ENCODE measurements at places on chromosomes 13 and 19.

DNA sequence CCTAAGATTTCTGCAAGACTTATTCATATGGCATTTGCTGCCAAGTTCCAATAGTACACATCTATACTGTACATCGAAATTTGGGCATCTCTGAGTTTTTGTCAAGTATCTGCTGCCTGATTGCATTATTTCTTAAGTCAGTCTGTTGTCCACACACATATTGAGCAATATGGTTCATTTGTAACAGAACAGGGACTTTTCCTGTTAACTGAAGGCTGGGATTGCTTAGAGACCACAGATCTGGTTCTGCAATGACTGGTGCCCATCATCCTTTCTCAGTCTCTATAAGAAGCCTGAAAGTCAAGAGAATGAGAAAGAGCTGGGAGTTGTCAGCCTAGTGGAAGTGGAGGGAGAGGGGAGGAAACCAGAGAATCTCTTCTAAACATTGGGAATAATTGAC, 22.5 kb upstream of the MYCBP2 start:
- DNase-seq = no peak

DNA sequence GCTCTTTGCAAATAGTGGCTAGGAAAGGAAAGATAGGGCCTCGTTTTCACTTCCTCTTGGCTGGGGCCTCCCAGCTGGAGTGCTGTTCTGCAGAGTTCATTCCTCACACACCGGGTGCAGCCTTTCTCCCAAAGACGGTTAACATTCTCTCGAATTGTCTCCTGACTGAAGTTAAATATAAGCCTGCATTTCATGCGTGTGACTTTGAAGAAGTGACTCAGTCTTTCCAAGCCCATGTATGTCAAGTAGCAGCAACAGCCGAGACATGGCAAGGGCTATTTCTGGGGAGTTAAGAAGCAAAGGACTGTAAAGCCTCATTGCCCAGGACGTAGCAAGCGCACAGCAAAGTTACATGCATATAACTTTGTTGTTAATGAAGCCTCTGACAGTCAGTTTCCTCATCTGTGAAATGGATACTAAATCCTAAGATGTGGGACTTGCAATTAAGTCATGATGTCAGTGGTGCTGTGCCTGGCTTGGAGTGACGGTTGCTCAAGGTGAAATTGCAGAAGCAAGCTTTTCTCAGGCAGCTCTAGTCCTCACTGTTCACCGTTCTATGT, 502.4 kb downstream of the MYO16 start:
- no peak for DNase-seq

GRCh38 chr19:6095760-6096159, 14.5 kb downstream of the RFX2 start:
- DNase-seq = no peak

GRCh38 chr13:112725346-112726015, 35.6 kb downstream of the ATP11A start:
- DNase-seq = no peak

GRCh38 chr19:29375429-29376119, 150.2 kb upstream of the VSTM2B start:
- no peak for DNase-seq

DNA sequence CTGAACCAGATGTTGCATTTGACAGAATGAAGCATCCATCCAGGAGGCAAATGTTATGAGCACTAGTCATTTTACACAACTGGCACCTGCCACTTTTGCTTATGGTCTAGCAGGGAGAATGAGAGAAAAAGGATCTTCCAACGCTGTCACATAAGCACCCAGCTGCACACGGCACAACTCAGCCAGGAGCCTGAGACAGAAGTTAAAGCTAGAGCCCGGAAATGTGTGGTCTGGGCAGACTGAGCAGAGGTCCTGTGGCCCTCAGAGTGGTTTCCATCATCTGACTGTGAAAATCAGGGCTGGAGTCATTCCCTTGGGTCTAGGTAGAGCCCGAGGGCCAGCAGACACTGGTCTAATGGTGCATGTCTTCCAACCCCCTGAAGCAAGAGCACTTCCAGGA, 78.4 kb upstream of the XPO4 start:
- no peak for DNase-seq

- DNase-seq = no peak
Observed at GRCh38 chr13:113861433-113862030, 2.3 kb downstream of the GAS6 start.

DNA sequence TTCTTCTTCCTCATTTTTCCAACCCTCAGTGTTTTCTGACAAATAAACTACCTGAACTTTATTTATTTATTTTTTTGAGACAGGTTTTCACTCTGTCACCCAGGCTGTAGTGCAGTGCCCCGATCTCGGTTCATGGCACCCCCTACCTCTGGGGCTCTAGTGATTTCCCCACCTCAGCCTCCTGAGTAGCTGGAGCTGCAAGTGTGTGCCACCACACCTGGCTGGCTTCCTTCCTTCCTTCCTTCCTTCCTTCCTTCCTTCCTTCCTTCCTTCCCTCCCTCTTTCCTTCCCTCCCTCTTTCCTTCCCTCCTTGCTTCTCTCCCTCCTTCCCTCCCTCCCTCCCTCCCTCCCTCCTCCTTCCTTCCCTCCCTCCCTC, 32.3 kb downstream of the KCTD4 start:
- DNase-seq = no peak

- no peak for DNase-seq
Observed at GRCh38 chr13:40031031-40031430, 375.6 kb downstream of the COG6 start.

DNA sequence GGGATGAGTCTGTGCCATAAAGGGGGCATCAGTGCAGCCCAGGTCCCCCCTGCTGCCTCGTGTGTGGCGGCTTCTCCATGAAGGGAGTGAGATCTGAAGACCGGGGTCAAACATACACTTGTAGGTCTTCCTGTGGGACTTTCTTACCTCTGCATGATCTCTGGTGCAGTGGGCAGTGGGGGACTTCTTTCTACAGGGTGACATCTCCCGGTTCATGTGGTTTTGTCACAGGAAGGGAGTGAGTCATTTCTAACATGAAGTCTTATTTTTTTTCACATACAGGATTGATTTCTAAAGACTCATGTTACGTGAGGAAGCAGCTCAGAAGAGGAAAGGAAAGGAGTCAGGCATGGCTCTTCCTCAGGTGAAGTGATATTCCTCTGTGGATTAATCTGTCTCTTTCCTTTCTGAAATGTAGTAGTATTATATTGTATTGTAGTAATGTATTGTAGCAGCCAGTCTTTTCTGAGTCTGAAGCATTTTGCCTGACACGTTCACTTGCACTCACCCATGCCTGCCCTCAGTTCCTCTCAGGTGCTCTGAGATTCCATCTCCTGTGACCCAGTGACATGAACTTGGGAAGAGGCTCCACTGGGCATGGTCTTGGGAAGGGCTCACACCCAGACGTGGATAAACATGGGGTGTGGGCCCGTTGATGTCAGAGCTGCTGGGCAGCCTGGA, 15.7 kb downstream of the ZNF808 start:
- DNase-seq = peak; percentile 35

DNA sequence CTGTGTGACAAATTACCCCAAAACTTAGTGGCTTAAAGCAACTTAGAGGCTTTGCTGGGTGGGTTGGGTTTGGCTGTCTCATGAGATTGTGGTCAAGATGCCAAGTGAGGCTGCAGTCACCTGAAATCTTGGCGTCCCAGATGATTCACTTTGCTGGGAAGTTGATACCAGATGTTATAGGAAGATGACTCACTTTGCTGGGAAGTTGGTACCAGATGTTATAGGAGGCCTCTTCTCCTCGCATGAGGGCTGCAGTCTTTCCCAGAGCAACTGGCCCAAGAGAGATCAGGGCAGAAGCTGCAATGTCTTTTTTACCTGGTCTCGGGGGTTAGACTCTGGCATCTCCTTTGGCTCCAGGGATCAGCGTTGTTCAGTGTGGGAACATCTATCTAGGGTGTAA, 16.8 kb downstream of the TEX29 start:
- DNase-seq = peak; percentile 60

GRCh38 chr13:26872525-26873385, 112.2 kb upstream of the GPR12 start:
- peak; percentile 30 for DNase-seq

- no peak for DNase-seq
Observed at GRCh38 chr13:49220856-49221589, 885 bp downstream of the MLNR start.

DNA sequence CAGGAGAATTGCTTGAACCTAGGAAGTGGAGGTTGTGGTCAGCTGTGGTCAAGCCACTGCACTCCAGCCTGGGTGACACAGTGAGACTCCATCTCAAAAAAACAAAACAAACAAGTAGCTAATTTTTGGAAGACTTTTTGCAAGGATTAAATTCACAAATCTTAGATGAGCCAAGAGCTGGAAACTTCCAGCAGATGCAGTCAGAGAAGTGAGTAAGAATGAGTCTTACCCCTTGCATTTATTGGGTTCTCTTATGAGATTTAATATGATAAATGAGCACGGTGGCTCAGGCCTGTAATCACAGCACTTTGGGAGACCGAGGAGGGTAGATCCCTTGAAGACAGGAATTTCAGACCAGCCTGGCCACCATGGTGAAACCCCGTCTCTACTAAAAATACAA, 44.9 kb upstream of the NBEA start:
- peak; percentile 0 for DNase-seq

GRCh38 chr13:100633461-100633860, 41.1 kb downstream of the TMTC4 start:
- DNase-seq = peak; percentile 53

DNA sequence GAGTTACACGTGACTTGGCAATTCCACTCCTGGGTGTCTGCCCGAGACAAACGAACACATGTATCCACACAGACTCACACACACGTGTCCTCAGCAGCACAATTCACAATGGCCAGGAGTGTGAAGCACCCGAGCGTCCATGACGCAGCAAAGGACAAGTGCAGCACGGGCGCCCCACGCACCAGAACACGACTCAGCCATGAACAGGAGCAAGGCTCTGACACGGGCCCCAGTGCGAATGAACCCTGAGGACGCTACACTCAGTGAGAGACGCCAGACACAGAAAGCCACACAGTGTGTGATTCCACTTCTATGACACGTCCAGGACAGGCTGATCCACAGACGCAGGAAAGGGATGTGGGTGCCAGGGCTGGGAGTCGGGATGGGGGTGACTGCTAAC, 36.4 kb downstream of the PIP5K1C start:
- DNase-seq = no peak

DNA sequence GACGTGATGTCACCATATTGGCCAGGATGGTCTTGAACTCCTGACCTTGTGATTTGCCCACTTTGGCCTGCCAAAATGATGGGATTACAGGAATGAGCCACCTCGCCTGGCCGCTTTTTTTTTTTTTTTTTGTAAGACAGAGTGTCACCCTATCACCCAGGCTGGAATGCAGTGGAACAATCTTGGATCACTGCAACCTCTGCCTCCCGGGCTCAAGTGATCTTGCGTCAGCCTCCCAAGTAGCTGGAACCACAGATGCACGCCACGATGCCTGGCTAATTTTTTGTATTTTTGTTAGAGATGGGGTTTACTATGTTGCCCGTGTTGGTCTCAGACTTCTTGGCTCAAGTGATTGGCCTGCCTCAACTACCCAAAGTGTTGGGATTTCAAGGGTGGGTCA, 28.9 kb upstream of the ZNF808 start:
- DNase-seq = no peak

DNA sequence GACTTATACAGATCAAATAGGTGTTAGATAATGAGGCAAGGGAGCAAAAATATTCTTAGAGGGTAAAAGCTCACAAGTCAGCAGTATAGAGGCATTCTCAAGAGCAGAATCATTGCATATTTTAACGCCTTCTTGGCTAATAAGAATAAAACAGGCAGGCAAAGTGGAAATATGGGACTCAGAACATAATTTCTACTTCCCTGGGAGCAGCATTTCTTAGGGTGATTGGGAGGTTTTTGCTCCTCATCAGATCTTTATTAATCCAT, 39.6 kb downstream of the LHFPL6 start:
- no peak for DNase-seq

- DNase-seq = no peak
Observed at GRCh38 chr13:20411638-20412342, 113.9 kb downstream of the CRYL1 start.

- DNase-seq = no peak
Observed at GRCh38 chr19:1097810-1098176, 2.6 kb upstream of the POLR2E start.

DNA sequence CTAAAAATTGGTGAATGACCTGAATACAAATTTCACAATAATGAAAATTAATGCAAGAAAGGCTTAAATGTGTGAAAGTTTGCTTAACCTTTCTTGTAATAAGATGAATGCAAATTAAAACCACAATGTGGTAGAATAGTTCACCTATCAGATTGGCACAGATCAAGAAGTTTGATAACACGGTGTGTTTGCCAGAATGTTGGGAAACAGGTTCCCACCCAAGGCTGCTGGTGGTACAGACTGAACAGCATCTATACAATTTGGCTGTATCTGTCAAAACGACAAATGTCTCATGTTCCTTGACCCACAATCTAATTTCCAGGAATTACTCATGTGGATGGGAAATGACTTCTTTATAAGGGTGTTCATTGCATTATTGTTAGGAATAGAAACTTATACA, 8.6 kb upstream of the IRS2 start:
- no peak for DNase-seq

GRCh38 chr19:33464733-33465115, 56.9 kb downstream of the PEPD start:
- DNase-seq = no peak

GRCh38 chr13:75347925-75348324, 134.0 kb downstream of the TBC1D4 start:
- no peak for DNase-seq

GRCh38 chr19:55472463-55472862, 4.0 kb upstream of the ZNF628 start:
- peak; percentile 76 for DNase-seq

DNA sequence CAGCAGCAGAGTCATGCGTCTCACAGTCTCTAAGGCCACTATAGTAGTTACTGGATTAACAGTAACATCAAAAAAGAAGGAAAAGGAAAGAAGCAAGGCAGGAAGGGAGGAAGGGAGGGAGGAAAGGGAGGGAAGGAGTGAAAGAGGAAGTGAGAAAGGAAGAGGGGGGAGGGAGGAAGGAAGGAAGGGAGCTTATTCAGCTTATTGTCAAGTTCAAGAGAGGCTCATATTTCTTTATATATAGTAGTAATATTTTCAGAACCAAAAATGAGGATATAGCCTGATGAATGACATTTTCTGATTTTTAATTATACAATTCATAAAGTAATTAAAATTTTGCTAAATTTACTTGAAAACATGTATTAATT, 17.7 kb upstream of the RUBCNL start:
- no peak for DNase-seq

GRCh38 chr19:28516415-28516872, 696.5 kb downstream of the UQCRFS1 start:
- no peak for DNase-seq

GRCh38 chr19:16068696-16069259, 7.5 kb upstream of the TPM4 start:
- peak; percentile 67 for DNase-seq
